Subcutaneous preadipocyte (primary cell): ENCODE measurements at places on chromosomes 2 and 18. TPM values are rescaled to one million over a fixed set of nuclear protein-coding genes. Genes with fewer than 3 reads are reported as not detected.

The UCN gene
- 0.59 and 0.73 TPM in 2 replicates for total RNA-seq

The BOK gene
- 11.4 and 13.7 TPM in 2 replicates for total RNA-seq

The MERTK gene
- total RNA-seq, result 0.37 and 0.39 TPM in 2 replicates

The RESP18 gene
- not detected in 2 replicates for total RNA-seq

The SERPINB11 gene
- not detected in 2 replicates for total RNA-seq

The RNF144A gene
- total RNA-seq, result 6.8 and 14.0 TPM in 2 replicates

The RPL37A gene
- 1,187 and 1,531 TPM in 2 replicates for total RNA-seq

The FTCDNL1 gene
- 1.8 and 2.2 TPM in 2 replicates for total RNA-seq

The PFN4 gene
- 0.78 TPM in 1 of 2 replicates, not detected in the other for total RNA-seq

The SETBP1 gene
- 2.7 and 4.8 TPM in 2 replicates for total RNA-seq

The HAAO gene
- 0.20 and 0.37 TPM in 2 replicates for total RNA-seq

The MOGAT1 gene
- total RNA-seq, result not detected in 2 replicates

The ANKRD30BL gene
- not detected in 2 replicates for total RNA-seq

The C2orf81 gene
- 0.98 and 1.1 TPM in 2 replicates for total RNA-seq

The KLHL29 gene
- 6.2 and 10.0 TPM in 2 replicates for total RNA-seq

The DSG1 gene
- total RNA-seq, result not detected in 2 replicates

The DUSP11 gene
- total RNA-seq, result 23.5 and 23.9 TPM in 2 replicates

The TMEM178A gene
- 0.39 TPM in 1 of 2 replicates, not detected in the other for total RNA-seq

The PXDN gene
- 119 and 130 TPM in 2 replicates for total RNA-seq

The MAPK4 gene
- not detected in 2 replicates for total RNA-seq

The EMILIN1 gene
- total RNA-seq, result 36.7 and 51.6 TPM in 2 replicates

The TXNDC9 gene
- 64.5 and 68.3 TPM in 2 replicates for total RNA-seq

The FHOD3 gene
- total RNA-seq, result 1.1 and 1.6 TPM in 2 replicates

The TUBA4B gene
- not detected in 2 replicates for total RNA-seq

The ABCG5 gene
- not detected in 2 replicates for total RNA-seq

The ABCG8 gene
- total RNA-seq, result not detected in 2 replicates

The CYP1B1 gene
- total RNA-seq, result 63.3 and 145 TPM in 2 replicates

The AFF3 gene
- not detected in 2 replicates for total RNA-seq

The GBX2 gene
- under 0.01 TPM in 1 of 2 replicates, not detected in the other for total RNA-seq

The CTNNA2 gene
- not detected in 2 replicates for total RNA-seq

The IL1RN gene
- 0.37 TPM in 1 of 2 replicates, not detected in the other for total RNA-seq

The ZEB2 gene
- 70.9 and 79.4 TPM in 2 replicates for total RNA-seq

The ZC3H8 gene
- total RNA-seq, result 9.4 and 12.5 TPM in 2 replicates

The UGT1A4 gene
- total RNA-seq, result not detected in 2 replicates

The UGT1A7 gene
- total RNA-seq, result not detected in 2 replicates
